ENCODE measurements at places on chromosomes 7 and 10.
A peak's percentile ranks its signal among the peaks of the same experiment; 100 is the strongest.

DNA sequence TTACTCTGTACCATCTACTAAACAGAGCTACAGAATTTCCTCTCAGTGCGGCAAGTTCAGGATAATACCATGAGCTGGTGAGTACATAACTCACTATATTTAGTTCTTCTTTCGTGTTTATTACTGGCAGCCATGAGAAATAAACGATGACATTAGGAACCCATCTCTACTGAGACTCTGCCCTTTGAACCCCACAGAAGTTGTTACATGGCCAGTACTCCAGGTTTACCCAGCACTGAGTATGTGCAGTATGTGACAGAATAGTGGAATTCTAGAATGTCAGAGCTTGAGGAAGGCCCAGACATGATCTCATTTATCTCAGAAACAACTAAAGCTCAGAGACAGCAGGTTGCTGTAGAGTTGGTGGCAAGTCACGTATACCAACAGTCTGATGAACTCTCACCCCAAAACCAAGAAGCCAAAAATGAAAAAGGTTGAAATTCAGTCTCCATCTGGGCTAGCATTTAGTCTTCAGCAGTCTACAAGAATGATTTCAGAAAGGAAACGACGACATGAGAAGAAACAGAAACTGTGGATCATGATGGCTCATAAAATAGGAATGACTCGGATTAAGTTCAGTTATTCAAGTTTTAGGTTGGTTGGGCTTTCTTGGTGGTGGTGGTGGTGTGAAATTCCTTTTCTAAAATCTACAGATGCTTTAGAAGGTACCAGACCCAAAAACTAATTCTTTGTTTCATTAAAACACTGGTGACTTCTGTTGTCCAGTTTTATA is 78.5 kb downstream of the SORBS1 start:
- no peak for DNase-seq

DNA sequence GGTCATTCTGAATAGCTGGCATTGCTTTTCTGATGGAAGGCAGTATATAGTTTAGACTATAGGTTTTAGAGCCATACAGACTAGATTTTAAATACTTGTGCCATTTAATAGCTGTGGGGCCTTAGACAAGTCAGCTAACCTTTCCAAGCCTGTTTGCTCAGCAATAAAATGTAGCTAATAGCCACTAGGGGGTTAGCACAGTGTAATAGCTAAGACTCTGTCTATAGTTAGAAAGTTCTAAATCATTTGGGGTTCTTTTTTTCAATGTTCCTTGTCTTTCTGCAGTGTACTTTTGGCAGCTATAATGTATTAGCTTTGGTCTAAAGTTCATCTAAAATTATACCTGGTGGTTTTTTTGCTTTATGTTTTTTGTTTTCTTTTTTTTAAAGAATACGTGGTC is 7.5 kb upstream of the KIFBP start:
- peak; percentile 62 for DNase-seq

DNA sequence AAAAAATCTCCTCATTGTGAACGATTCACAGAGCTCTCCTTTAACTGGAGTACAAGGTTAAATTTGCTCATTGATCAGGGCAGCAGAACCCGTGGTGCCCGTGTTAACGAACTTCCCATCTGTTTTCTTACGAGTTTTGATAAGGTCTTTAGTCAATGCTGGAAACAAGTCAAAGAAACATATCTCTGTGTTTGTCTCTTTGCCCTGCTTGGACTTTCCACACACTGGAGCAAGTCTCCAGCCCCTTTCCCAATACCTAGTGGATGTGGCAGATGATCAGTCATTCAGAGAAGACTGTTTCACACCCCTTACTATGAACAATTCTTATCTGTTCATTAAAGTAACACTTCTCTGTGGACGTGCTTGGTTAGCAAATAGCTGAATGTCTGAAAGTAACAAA is 121.3 kb downstream of the ARID5B start:
- DNase-seq, result no peak

GRCh38 chr7:1357601-1358271 is 101.5 kb downstream of the MICALL2 start:
- DNase-seq, result peak; percentile 17

GRCh38 chr7:108132551-108133265 is 2.5 kb upstream of the LAMB4 start:
- no peak for DNase-seq

- DNase-seq, result no peak
Observed at GRCh38 chr7:801940-802381, 30.3 kb upstream of the SUN1 start.

GRCh38 chr10:43796781-43797180 is 148.1 kb upstream of the ZNF32 start:
- DNase-seq, result no peak

DNA sequence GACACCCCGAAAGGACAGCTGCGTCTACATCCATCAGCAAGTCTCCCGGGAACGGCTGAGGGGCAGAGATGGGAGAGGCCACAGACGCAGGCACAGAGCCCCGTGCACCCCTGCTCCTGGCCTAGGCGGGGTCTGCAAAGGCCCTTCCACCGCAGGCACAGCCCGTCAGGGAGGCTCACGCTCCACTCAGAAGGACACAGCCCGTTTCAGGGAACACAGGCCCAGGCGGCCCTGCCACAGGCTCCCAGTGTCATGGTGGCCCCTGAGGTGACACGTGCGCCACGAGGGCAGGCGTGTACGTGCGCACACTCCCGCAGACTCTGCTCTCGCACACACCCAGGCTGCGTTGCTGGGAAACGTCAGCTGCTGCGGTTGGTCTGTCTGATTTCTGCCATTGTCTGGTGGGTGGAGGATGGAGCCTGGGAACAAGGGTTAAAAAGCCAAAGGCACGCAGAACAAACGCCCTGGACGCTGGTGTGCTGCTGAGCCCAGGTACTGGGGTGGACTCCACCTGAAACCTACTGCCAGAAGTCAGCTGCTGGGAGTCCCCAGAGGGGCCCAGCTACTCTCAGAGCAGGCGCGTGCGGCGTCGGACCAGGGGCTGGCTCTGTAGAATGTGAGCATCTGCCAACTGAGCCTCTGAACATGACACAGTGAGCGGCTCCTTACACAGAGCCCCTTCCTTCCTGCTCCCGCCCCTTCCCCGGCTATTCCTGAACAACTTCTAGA is 13.1 kb downstream of the GPER1 start:
- DNase-seq, result no peak

- DNase-seq, result peak; percentile 8
Observed at GRCh38 chr10:59894114-59894513, 12.2 kb downstream of the CCDC6 start.

DNA sequence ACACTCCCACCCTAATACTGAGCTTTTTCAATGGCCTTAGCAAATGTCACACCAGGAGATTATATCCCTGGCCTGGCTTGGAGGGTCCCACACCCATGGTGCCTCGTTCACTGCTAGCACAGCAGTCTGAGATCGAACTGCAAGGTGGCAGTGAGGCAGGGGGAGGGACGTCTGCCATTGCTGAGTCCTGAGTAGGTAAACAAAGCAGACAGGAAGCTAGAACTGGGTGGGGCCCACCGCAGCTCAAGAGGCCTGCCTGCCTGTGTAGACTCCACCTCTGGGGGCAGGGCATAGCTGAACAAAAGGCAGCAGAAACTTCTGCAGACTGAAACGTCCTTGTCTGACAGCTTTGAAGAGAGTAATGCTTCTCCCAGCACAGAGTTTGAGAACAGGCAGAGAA is 338.9 kb upstream of the MBL2 start:
- no peak for DNase-seq

DNA sequence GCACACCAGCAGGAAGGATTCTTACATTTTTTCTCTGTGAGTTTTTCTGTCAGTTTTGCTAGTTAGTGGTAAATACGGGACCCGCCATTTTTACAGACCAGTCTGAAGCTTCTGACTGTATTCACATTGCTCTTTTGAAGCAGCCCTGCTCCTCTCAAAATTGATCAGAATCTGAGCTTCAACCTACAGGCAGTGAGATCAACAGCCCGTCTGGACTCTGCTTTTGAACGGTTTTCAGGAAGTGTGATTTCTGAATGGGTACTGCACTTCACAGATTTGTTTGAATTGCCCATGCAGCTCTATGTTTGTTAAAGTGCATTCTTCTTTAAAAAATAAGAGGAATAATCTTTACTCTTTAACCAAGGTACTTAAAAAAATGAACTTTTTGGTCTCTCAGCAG is 8.9 kb downstream of the PURB start:
- DNase-seq, result no peak

GRCh38 chr10:12995425-12995861 is 6.1 kb downstream of the CCDC3 start:
- DNase-seq, result no peak

All from ELR (cell line).